Kasumi-1 (cell line): ENCODE measurements at places on chromosomes 7 and 10.

- DNase-seq: no peak
These were observed 196.6 kb downstream of the TRIL start for GRCh38 chr7:28761505-28761904.

DNA sequence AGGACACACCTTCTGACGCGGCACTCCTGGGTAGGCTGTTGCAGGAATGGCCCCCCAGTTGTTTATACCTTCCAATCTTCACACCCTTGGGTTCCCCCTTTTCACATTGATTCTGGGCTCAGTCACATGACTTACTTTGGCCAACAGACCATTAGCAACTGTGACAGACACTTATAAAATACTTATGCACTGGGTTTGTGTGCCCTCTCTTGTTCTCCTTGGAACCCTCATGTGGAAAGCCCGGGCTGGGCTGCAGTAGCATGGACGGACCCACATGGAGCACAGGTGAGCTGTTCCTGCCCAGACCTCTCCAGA lies 69.0 kb downstream of the ATXN7L1 start:
- DNase-seq: no peak

DNA sequence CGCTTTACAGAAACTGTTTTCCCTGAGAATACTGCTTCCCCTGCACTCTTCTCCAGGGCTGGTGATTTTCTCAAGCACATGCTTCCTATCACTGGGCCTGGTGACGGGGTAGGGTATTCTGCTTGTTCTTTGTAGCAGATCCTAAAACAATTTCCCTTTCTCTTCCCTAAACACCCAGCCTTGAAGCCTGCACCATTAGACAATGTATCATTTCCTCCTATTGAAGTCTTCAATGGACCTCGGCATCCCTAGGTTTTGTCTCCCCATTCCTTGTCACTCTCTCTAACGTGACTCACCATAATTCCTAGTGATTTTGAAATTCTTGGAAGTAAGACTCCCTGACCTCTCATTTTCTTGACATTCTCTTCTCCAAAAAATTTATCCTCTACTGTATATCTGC lies 109.5 kb upstream of the GHITM start:
- DNase-seq: no peak

DNA sequence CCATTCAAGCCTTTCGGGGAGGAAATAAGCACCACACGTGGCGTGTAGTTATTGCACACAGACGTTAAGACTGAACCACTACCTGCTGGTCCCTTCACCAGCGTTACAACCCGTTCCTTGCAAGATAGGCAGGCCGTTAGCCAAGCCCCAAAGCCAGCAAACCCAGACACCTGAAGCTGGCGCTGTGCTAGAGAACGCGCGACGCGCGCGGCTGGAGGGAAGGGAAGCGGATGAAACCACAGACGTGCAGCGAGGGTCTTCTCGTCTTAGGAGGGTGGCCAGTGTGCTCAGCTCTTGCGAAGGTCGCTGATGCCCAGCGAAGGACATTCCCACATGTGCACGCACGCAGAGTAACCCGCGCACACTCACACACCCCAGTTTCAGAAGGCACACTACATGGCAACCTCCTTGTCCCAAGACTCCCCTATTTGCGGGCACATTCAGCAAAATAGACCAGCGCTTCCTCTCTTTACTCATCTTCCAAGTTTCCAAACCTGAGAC lies 980 bp downstream of the TMEM26 start:
- DNase-seq: no peak

DNA sequence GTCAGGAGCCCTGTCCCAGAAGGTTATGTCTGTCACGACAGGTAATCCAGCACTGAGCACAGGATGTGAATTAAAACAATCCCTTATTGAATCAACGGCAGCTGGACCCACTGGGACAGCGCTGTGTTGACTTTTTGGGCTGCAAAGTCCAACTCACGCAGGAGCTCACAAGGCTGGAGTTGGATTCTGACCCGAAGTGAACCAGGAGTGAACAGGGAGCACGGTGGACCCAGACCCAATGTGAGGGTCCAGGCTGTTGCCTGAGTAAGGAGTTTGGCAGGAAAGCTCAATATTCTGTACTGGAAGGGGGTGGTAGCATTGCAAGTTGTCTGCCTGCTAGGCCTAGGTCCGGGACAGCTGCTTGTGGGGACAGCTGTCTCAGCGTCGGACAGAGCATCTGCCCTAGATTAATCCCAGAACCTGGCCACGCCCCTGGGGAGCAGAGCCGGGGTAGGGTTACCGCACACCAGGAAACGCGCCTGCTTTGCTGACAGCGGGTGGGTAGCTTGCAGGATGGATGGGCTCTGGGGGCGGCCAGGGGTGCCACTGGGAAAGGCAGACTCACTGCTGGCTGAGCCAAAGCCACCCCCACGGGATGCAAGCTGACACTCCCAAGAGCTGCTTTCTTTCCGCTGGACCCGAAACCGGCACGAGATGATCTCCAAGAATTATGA lies 24.0 kb downstream of the COL26A1 start:
- DNase-seq: no peak

- DNase-seq: no peak
These were observed 124.7 kb downstream of the CNOT4 start for GRCh38 chr7:135385209-135385608.

DNA sequence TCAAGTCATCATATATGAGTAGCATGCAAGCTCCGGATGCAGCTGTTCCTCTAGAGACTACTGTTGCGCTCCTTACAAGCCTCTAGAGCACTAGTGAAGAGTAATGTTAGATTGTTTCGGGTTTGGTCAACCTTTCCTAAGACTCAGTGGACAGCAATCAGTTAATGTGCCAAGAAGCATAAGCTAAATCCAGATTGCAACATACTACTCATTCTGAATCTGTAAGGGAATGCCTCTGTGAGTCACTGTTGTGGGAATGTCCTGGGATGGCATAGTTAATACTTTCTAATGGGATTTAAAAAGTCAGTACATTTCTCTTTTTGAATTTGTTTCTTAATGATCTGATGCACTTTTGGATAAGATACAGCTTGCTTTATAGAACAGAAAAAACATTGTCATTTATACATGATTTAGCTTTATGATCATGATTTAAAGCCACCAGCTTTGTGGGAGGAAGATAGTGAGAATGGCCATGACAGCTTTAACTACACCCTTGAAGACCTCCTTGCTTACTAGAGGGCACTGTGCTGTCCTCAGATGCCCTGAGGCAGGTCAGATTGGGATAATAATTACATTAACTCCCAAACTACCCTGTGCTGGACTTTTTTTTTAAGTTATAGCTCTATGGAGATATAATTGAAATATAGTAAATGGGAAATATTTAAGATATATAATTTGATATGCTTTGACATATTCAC lies 138.4 kb downstream of the SDK1 start:
- no peak for DNase-seq

DNA sequence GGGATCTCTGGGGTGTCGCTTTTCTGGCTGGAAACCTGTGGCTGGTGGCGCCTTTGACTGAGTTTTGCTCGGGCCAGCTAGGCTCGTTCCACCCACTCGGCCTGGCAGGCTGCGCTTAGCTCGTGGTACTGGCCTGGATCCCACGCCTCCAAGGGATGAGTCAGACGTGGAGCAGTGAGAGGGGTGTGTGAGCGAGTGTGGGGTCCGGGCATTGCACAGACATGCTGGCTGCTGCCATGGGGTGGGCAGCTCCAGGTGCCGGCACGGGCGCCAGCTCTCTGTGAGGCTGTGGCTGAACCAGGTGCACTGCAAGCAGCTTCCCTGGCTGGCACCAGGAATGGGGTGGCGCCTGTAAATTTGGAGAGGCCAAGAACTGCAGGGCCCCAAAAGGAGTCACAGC lies 63.1 kb upstream of the CACNA2D1 start:
- DNase-seq: no peak

DNA sequence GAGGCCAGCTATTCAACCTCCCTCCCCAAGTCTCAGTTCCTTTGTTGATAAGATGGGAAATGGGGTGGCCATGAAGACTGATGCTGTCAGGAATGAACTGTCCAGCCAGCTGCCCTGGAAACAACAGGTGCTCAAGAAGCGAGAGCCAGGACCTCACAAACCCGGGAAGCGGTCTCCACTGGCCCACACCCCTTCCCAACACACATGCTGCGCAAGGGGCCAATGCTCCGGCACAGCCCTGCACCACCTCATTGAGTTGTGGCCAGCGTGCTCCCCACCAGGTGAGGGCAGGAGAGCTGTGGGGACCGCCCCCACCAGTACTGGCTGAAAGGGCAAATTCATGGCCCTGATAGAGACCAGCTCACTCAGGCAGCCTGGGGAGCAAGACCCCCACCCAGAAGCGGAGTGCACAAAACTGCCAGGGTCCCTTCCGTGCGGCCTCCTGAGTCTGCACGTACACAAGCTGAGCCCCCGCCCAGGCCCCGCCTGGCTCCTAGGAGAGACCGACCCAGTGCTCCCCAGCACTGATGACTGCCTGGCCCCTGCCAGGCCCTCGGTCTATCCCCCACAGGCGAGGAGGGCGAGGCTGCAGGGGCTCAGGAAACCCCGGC lies 216.6 kb downstream of the MAD1L1 start:
- no peak for DNase-seq

GRCh38 chr7:38838725-38839385 lies 70.1 kb downstream of the VPS41 start:
- no peak for DNase-seq

DNA sequence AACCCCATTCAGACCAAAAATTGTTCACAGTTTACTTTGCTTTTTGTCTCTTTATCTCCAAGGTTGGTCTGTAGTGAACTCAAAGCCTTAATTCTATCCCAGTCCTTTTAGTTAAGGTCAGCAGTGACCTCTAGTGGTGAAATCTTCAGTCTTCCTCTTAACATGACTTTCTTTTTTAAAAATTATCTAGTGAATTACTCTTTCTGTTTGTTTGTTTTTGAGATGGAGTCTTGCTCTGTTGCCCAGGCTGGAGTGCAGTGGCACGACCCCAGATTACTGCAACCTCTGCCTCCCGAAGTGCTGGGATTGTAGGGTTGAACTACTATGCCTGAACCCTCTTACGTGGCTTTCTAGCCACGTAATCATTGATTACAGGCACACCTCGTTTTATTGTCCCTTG lies 25.0 kb downstream of the ZNF487 start:
- peak; percentile 95 for DNase-seq

DNA sequence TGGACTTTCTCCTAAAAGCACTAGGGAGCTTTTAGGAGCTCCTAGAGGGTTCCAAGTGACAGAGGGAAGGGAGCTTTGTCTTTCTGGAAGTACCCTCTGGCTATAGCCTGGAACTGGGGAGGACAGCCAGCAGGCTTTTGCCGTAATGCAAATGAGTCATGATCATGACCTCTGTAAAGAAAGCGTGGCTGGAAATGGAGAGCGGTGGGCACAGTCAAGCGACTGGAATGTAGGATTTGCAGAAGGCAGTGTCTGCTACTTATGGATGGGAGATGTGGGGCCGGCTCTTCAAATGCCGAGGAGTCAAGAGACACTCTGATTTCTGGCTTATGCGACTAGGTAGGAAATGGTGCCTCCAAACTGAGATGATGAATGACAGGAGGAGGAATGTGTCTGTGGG lies 34.6 kb upstream of the PLPP4 start:
- no peak for DNase-seq

- no peak for DNase-seq
These were observed 624 bp upstream of the ZNF783 start for GRCh38 chr7:149261316-149261828.

DNA sequence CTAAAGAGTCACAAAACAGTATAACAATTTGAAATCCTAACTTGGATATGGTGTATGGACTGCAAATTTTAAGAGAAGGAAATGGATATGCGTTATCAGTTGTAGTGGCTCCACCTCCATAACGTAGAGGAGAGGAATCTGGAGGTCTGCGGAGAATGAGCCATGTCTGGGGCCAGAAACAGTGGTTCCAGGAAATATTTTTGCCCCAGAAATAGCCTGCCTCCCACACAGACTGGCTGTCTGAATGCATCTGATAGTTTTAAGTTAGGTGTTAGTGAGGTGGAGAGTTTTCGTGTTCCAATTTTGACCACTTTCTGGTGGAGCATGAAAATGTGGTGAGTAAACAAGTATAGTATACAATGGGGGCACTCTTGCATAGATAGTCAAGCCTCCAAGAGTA lies 1.6 kb downstream of the PHTF2 start:
- DNase-seq: peak; percentile 13

GRCh38 chr7:136859803-136860202 lies 8.6 kb upstream of the CHRM2 start:
- DNase-seq: peak; percentile 19

DNA sequence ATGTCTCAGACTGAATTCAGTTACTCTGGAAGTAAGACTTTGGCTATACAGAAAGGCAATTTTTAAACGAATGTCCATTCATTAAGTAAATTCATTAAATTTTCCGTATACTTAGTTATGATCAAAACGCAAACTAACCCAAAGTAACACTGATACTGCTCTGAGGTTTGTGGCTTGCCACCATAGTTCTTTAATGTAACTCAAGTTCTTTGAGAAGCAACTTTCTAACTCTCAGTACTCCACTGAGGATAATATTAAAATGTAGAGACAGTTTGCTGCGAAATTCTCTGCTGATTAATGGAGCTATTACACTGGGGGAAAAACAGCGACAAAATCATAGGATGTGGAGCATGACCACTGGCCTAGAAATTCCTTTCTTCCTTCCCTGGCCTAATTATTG lies 45.4 kb upstream of the PNLIPRP3 start:
- no peak for DNase-seq

- peak; percentile 76 for DNase-seq
These were observed 218.9 kb downstream of the DOCK4 start for GRCh38 chr7:111987115-111987826.

DNA sequence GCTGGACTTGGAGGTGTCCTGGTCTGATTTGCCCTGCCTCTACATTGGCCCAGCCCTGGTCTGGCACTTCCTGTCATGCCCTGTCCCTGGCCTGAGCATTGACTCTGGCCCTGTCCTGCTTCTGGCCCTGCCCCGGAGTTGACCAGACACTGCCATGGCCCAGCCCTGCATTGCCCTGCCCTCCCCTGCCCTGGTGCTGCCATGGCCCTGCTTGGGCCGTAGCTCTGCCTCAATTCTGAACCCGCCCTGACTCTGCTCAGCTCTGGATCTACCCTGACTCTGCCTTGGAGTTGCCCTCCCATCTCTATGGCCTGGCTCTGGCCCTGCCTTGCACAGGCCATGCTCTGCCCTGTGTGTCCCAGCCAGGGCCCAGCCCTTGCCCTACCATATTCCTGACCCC lies 647.1 kb downstream of the ZNF37A start:
- DNase-seq: no peak

DNA sequence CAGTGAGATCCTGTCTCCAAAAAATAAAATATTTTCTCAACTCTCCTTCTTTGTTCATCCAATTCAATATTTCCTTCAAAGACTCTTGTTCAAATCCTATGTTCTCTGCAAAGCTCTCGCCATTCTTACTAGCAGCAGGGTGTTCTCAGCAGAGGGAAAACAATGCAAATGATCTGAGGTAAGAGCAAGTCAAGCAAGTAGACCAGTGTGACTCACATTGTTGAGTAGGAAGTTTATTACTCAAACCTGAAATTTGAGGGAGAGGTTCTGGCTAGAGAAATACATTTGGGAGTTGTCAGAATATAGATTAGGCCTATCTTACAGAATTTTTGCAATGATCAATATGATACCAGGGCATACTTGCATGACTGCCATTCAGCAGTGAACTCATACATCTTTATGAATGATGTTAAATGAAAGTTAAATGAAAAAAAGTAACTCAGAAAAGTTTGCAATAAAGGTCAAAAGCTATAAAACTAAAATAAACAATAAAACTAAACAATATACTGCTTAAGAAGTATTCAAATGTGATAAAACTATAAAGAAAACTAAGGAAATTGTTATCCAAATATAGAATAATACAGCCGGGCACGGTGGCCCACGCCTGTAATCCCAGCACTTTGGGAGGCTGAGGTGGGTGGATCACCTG lies 5.8 kb downstream of the IDE start:
- DNase-seq: no peak

- no peak for DNase-seq
These were observed 38.2 kb downstream of the TNS3 start for GRCh38 chr7:47543714-47544113.

GRCh38 chr7:43906331-43907010 lies at the start of gene URGCP:
TSS of gene URGCP (minus strand) at chr7:43906596. CDS start at chr7:43906575, 21 bp downstream.
- DNase-seq: peak; percentile 32
